ENCODE measurements at places on chromosomes 16 and 17.
A peak's percentile ranks its signal among the peaks of the same experiment; 100 is the strongest.

GRCh38 chr16:19717314-19717713, 713 bp downstream of the KNOP1 start:
- no peak for DNase-seq

GRCh38 chr16:3066440-3066748, 954 bp downstream of the IL32 start:
- no peak for DNase-seq

- DNase-seq, result no peak
Measured at GRCh38 chr17:73511719-73512115, 132.5 kb downstream of the SDK2 start.

DNA sequence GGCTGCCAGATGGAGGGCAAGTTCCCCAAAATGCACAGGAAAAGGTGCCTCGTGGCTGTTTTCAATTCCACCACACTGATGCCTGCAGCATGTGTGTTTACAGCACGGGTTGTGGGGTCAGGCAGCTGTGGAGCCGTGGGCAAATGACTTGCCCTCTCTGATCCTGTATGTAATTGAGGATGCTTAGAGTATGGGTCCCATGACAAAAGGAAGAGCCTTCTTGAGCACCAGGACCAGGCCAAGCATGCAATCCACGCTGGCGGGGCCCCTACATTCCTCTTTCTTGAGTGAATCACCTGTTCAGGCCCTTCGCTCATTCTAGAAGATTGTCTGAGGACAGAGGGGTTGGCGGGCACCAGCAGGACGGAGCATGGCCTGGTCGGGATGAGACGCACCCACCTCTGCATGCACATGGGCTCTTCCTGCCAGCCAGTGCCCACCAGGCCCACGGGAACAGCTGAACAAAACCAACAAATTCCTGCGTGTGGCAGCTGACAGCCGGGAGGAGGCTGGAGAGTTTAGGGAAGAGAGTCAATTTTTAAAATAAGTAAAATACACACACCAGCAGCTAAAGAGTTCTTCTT, 1.4 kb upstream of the CTRB2 start:
- no peak for DNase-seq

DNA sequence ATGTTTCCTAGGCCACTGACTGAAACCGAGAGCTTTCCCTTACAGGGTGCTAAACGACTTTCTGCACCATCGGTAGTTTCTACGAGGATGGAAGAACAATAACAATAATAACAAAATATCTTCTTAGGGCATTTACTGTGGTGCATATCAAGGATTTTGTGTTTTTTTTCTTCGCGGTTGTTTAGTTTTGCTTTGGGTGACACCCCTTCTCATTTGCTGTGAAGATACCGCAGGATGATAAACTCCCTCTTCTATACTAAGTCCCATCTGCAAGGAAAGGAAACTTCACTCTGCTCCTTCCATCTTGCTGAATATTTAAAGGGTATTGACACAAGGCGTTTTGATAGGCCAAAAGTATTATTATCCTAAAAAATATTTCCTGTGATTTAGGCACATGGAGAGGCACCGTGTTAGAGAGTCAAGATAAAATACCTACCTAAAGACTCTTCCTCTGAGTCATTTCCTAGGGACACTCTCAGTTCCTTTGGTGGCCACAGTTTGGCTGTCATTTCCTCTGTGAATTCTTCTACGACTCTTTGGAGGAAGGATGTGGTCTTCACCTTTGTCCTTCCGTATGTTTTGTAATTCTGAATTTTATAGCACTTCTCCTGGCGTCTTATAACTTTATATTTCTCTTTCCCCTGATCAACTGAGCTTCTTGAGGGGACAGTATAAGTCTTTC, 318.8 kb downstream of the CDH13 start:
- no peak for DNase-seq

- peak; percentile 89 for DNase-seq
Measured at GRCh38 chr17:4161192-4161966, 18.4 kb downstream of the CYB5D2 start.

All from HFFc6 (cell line).